ENCODE measurements at places on chromosomes 5 and 9. TPM values are rescaled to one million over a fixed set of nuclear protein-coding genes. Genes with fewer than 3 reads are reported as not detected.
A peak's percentile ranks its signal among the peaks of the same experiment; 100 is the strongest.

DNA sequence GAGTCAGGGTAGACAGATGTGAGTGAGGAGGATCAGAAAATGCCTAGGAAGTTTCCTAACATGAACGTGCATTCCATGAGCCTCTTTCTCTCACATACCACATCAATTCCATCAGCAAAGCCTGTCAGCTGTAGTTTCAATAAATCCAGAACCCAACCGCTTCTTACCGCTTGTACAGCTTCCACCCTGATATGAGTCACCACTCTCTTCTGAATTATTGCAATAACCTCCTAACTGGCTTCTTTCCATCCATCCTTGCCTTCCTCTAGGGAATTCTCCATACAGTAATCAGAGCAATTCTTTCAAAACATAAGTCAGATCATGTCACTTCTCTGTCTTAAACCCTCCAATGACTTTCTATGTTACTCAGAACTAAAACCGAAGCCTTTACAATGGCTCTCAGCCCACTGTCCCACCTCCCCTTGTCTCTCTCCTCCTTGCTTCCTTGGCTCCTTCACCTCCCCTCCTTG, 8.1 kb upstream of the RAD23B start:
- no peak for DNase-seq

The FOXD4L4 gene
- 0.03 TPM for polyA plus RNA-seq

GRCh38 chr5:155021842-155022241, 8.3 kb downstream of the KIF4B start:
- no peak for DNase-seq

DNA sequence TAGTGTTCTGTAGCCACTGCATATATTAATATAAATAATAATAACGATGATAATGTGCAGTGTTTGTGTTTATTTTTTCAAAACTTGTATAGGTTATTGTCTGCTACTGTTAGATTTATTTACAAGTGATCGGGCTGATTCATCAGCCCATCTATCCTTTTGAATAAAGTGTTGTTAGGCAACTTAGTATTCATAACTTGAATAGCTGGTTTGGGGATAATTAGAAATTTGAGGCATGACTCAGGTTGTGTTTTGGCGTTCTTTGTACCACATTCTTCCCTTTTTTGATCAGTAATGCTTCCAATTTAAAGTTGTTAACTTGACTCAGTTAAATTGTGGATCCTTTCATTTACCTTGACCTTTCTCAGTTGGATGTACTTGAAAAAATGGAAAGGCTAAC, 69.7 kb downstream of the FOCAD start:
- no peak for DNase-seq

DNA sequence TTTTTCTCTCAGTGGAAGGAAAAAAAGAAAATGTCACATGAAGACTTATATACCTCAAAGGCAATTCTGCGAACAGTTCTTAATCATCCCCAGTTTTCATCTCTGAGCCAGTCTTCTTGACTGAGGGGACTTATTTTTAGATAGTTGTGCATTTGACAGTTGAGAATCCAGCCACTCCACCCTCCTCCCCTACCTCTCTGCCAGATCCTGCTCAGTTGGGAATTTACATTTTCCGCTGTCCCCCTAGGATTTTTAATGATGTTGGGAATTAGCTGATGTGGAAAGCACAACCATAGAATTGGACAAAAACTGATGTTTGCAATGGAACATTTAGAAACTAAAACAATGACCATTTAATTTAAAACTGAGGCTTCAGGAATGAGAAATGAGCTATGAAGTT, 194.3 kb upstream of the PIK3R1 start:
- DNase-seq: no peak

GRCh38 chr5:89241186-89241585, 358.2 kb upstream of the MEF2C start:
- DNase-seq: no peak

The SUSD3 gene
- polyA plus RNA-seq: 36.0 TPM

GRCh38 chr9:6764523-6764922, 6.8 kb downstream of the KDM4C start:
- DNase-seq: no peak

DNA sequence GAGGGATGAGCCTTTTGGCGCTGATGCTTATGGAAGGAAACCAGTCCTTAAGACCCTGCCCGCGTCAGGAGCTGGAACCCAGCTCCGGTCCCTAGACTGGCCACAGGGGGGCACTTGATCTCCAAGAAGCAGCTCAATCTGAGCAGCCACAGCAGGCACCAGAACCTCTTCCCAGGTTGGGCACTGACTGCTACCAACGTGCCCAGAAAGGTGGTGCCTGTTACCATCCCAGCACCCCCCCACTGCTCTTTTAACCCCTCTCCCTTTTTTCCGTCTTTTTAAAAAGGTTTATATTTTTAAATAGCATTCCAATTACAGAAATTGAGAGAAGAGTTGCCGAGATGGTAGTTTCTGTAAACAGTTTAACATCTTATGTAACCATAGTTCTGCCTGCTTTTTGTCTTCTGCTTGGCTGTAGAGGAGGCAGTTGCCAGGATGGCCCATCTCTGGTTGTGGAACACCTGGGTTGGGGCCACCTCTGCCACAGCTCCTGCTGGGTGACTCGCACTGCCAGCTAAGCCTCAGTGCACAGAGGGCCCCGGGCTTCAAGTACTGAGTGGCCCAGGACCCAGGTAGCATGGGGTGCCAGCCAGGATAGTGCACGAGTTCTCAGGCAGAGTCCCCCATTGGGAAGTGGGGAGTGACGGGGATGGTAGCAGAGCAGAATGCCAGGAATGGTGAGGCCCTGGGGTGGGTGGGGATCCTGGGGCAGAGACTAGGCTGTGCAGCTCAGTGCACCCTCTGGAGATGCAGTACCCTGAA, 62.8 kb downstream of the PFDN1 start:
- peak; percentile 86 for DNase-seq

The NR6A1 gene
- polyA plus RNA-seq: 77.0 TPM

- no peak for DNase-seq
Measured at GRCh38 chr5:102792705-102793104, 37.6 kb downstream of the PAM start.

DNA sequence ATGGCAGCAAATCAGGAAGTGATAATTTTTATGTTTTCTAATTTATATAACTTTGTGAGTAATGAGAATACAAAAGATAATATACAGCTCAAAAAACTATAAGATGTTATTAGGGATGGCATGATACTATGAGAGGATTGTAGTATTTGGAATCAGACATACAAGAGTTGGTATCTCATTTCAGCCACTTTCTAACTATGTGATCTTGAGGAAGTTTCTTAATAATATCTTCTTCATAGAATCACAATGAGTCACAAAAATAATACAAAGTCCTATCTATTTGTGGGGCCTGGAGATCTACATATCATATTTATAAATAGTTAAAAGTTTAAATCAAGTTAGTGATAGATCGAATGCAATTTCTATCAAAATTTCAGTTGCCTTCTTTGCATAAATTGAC, 23.7 kb upstream of the TMED7 start:
- no peak for DNase-seq

DNA sequence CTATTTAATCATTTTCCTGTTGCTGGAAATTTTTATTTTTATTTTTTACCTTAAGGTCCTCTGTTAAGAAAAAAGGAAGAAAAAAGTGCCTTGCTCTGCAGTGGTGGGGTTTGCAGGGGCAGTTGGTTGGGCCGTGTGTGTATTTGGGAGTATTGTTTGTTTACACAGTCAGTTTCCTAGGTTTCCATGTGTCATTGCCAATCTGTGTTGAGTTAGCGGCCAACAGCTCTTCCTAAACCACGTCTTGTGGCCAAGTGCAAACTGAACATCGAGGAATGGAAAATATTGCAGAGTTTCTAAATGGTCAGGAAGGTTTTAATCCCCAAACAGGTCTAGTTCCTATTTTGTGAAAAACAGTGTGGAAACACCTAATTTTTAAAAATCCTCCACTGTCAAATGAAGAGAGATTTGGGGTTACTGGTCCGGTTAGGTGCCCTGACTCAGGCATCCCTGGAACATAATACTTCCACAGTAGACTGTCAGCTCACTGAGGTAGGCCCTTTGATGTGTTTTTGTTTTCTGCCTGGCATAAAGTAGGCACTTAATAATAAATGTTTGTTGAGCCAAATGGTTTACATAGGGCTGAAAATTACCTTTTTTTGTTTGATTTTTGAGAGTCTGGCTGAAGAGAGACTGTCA, 37.0 kb downstream of the MAMDC2 start:
- no peak for DNase-seq

DNA sequence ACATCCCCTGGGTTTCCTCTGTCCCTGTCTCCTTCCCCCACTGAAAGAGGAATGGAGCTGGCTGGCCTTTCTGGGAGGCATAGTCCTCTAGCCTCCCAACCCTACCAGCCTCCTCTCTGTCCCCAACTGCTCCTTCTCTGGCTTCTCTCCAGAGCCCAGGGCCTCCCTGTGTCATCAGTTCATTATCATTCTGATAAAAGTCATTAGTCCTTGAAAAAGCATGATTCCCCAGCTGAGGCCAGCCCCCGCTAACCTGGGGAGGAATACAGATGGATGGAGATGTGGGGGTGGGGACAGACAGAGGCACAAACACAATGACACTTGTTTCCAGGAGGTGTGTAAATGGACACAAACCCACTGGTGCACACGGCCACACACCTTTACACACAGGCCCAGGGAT, 73.6 kb upstream of the HSPA9 start:
- no peak for DNase-seq

- DNase-seq: peak; percentile 26
Measured at GRCh38 chr9:113471143-113471542, 7.6 kb downstream of the RGS3 start.

- DNase-seq: no peak
Measured at GRCh38 chr9:79673614-79674013, 101.8 kb downstream of the TLE4 start.

The SLC6A7 gene
- 0.02 TPM for polyA plus RNA-seq

DNA sequence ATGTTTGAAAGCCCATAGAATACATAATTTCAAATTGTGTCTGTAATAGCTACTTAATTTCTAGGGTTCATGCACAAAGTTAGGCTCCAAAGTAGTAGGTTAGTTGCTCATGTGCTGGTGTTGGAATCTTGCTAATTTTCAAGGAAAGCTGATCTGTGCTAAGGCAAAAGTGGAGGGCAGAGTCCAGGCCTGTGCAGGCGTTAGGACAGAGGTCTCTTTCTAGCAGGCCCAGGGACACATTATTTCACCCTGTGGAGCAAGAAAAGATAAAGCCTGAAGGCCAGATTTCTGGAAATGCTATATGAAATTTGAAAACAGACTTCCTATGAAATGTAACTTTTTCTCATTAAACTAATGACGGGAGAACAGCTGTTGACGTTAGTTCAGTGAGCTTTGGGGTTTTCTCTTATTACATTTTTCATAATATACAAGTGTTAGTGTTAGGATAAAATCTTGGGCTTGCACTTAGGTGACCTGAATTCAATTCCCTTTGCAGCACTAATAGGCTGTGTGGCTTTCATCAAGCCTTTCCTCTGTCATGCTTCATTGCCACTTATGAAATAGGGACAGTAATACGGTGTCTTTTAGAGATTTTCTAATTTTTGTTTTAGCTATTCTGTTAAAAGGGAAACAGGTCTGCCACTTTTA, 196.7 kb upstream of the HAPLN1 start:
- DNase-seq: no peak

- no peak for DNase-seq
Measured at GRCh38 chr9:126805554-126806262, 868 bp downstream of the ZBTB43 start.

DNA sequence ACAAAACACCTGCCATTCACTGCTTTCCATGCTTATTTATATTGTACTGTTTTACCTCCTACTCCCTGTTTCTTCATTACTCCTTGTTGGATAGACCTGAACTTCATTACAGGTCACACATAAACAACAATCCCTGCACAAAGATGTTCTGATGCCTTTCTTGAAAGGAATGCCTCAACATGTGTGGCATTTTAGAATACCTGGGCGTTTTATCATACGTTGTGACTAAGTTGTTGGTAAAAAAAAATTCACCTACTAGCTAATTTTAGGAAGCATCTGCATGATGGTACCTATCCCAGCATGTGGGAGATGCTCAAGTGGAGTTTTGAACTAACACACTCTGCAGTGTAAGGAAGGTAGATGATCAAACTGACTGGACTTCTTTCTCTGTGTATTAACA, 604.1 kb downstream of the TAF11L14 start:
- DNase-seq: no peak
